ENCODE measurements at places on chromosomes 13 and 19. TPM values are rescaled to one million over a fixed set of nuclear protein-coding genes. Genes with fewer than 3 reads are reported as not detected.

- no peak for DNase-seq
These were observed 123.6 kb downstream of the NALCN start for GRCh38 chr13:101292711-101293110.

- no peak for DNase-seq
These were observed 13.5 kb downstream of the ZNF536 start for GRCh38 chr19:30385666-30386065.

The CYP2A7 gene
- not detected for polyA plus RNA-seq

The RAB20 gene
- polyA plus RNA-seq = 0.52 TPM

DNA sequence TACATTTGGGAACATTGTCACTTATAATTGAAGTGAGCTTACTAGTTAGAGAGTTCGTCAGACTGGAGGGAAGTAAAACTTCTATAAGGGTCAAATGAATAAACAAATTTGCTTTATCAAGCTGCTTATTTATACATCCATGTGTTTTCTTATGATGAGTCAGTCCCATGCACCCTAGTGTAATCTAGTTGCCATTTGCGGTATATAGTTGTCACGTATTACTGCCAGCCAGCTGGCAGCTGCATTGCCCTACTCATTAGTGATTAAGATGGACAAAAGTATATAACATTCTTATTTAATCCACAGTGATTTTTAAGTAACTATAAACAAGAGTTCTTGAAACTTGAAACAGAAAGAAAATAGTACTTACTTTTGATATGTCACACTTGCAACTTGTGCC is 182.4 kb downstream of the GPC6 start:
- DNase-seq = no peak
